ENCODE measurements at places on chromosomes 13 and 19.

DNA sequence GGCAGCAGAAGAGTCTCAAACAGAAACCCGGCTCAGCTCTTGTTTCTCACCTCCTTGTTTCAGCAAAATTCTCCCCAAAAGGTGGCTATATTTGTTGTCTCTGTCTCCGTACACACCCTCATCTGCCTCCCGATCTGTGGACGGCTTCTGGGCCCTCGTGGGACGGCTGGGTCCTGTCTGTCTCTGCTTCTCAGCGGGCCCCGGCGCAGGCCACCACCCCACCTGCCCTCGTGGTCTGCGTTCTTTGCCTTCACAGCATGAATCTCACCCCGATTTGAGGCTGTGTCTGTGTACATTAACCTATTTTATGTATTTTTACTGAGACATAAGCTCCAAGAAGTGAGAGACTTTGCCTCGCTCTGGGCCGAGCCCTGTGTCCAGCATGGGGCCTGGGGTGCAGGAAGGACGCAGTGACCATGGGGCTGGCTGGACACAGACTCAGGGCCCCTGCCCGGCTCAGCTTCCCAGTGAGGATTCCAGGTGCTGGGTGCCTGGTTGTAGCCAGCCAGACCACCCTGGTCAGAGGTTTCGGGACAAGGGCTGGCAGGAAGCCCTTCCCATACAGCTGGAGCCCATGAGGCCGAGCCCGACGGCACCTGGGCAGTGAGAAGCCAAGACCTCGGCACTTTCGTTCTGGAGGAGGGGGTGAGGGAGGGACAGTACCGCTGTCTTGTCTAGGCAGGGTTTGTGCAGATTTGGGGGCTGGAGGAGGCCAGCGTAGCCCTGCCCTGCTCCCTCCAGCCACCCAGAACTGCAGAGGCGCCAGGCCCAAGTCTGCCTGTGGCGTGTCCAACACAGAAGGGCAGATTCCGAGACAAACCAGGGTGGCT, 78.5 kb upstream of the MCF2L start:
- DNase-seq = no peak

- no peak for DNase-seq
Measured at GRCh38 chr13:67986234-67986633, 756.1 kb upstream of the PCDH9 start.

DNA sequence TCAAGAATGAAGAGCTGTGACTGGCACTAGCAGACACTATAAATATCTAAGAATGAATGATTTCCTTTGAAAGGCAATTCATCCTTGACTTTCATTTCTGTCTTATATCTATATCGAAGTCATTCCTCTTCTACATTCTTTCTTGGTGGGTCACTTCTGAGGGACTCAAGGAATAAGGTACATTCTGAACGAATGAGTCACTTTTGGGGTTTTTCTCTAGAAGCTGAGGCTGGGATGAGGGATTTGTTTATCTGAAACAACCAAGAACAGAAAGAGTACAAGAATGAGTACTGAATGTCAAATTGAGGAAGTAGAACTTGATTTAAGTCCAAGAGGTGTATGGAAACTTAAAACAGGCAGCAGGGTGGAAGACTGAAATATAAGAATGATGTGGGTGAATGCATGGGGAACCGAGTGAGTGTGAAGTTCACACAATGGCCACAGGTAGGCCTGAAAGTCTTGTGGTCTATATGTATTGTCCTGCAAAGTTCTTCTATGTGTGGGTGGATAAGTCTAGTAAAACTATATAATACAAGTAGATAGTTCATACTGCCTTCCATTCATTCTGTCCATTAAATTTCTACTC, 343.9 kb downstream of the OXGR1 start:
- DNase-seq = peak; percentile 72

GRCh38 chr13:44347301-44347700, 26.3 kb upstream of the SERP2 start:
- DNase-seq = no peak

DNA sequence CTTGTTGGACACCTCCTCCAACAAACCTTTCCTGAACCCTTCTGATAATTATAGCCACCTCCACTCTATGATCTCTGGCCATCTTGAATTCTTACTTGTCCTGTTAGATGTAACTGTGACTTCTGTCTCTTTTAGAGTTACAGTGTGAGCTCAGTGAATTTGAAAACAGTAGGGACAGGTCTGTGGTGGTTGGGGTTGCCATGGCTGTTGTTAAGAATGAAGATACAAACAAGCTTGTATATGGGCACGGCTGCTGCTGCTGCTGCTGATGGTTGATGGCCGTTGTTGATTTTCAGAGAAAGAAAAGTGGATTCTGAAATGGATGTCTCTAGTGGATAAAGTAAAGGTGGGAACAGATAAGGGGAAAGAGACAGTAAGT, 101.5 kb downstream of the STARD13 start:
- DNase-seq = no peak
